ENCODE measurements at places on chromosomes 6 and 20.

GRCh38 chr6:85417336-85417735 lies 32.5 kb upstream of the NT5E start:
- DNase-seq = no peak

DNA sequence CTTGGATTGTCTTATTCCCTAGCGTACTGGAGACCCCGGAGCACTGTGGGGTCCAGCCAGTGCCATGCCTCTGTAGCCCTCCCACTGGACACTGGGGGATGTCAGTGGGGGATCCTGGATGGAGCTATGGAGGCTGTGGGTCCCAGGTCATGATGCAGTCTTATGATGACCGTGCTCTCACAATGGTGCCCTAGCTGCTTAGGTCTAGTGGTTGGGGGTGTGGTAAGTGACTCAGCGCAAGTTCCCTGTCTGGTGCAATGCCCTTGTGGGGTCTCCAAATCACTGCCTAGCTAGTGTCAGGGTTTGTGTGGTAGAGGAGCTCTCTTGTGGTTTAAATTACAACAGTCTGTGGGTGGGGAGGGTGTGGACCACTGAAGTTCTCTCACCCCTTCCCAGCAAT lies 135.4 kb downstream of the CDC5L start:
- DNase-seq = no peak

GRCh38 chr6:36519352-36519751 lies 27.9 kb downstream of the STK38 start:
- no peak for DNase-seq

GRCh38 chr6:28682542-28682941 lies 156.9 kb downstream of the GPX5 start:
- DNase-seq = no peak

DNA sequence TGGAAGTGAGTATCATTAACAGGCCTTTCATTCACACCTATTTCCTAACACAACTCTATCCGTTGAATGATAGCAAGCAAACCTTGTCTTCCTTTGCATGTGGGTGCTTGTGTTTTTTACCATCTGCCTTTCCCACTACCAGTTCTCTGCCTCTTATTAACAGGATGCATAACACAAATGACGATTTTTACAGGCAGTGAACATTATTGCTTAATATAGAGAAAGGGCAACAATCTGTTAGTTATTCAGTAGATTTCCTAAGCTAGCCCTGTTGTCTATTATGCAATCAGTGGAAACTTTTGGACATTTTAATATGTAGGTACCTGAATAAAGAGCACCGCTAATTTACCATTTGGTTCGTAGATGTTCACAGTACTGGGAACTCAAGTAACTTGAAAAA lies 348.8 kb upstream of the PLCB4 start:
- DNase-seq = no peak

- DNase-seq = no peak
Observed at GRCh38 chr20:52677216-52677615, 294.9 kb upstream of the TSHZ2 start.

DNA sequence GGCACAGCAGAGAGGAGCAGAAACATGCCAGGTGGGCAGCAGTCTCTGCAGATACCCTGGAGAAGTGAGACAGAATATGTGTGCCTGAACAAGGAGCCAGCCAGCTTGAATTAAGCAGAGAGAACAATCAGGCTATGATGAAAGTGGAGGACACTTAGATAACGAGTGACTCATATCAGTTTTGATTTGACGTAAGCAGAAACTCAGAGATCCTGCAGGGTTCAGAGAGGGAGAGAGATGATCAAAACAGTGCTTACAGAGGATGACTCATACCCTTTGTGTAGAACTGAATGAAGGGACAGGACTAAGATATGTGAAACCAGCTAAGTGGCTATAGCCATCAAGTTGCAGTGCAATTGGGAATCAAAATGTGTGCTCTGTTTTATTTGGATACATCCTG lies 300.7 kb downstream of the TENT5A start:
- peak; percentile 12 for DNase-seq

DNA sequence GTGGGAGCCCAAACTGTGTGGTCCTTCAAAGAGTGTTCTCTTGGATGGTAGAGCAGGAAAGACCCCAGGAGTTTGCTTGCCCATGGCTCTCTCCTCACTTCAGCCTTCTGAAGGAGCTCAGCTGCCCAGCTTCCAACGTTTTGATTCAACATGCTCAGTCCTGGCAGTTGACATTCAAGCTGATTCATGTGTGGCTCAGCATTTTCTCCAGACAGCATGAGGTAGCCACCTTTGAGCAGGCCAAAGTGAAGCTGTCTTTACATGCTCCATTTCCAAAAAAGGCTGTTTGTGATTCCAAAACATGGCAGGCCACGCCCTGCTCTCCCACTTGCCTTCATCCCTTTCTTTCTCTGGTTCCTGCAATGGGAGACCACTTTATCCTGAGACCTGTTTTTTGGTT lies 280.2 kb downstream of the TBC1D7 start:
- no peak for DNase-seq

GRCh38 chr6:20408851-20409250 lies 7.2 kb downstream of the E2F3 start:
- no peak for DNase-seq

DNA sequence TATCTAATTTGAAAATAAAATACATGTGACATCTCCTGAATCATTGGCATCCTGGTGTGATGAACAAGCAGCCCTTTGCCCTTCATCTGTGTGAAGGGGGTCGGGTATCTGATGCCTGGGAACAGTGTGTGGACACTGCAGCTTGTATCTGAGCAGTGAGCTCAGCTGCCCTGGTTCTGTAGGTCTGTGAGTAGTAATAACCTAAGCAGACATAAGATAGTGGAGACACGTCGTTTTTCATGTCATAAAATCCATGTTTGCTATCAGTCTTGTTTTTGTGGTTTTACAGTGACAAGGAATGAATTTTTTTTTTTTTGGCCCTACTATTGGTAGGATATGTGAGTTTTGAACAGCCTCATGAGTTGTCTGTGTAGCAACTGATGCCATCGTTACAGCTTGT lies 133.0 kb downstream of the JARID2 start:
- DNase-seq = no peak

- DNase-seq = no peak
Observed at GRCh38 chr6:56658326-56658725, 15.6 kb upstream of the DST start.

- peak; percentile 38 for DNase-seq
Observed at GRCh38 chr6:30007132-30007764, 53.8 kb upstream of the POLR1H start.

- no peak for DNase-seq
Observed at GRCh38 chr6:7148100-7148822, 40.5 kb downstream of the RREB1 start.

DNA sequence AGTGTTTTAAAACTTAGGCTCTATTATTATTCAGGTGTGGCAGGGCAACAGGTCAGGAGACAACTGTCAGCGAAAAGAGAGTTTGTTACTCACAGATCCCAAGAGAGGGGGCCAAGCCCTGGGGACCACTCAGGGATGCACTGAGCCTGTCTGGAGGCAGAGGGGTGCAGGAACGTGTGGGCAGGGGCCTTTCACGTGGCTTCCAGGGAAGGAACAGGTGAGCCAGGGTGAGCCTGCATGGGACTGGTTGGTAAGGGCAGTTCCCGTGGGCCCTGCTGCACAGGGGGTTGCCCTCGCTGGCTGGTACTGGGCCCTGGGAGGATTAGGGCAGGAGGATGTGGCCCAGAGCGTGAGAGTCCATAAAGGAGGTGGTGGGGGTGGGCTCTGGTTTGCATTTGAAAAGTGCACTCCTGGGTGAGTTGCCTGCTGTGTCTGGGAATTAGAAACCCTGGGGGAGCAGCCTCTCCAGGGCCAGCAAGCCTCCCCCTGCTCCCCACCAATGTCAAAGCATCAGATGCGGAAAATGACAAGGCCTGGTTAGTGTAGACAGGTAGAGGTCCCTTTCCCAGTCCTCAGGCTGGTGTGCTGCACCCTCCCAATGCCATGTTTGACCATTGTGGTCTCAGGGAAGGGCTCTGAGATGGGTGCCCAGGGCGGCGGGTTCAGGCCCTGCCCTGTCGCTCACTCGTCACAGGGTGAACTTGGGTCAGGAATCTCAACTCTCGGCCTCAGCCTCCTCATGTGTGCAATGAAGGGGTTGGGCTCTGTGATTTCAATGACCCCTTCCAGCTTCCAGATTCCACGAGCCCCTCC lies 127.4 kb upstream of the RPS6KA2 start:
- no peak for DNase-seq

GRCh38 chr6:170222498-170223471 lies 68.1 kb downstream of the DLL1 start:
- no peak for DNase-seq

- DNase-seq = no peak
Observed at GRCh38 chr6:149458196-149458595, 26.6 kb downstream of the ZC3H12D start.

- no peak for DNase-seq
Observed at GRCh38 chr6:152257581-152257980, 379.6 kb downstream of the SYNE1 start.

DNA sequence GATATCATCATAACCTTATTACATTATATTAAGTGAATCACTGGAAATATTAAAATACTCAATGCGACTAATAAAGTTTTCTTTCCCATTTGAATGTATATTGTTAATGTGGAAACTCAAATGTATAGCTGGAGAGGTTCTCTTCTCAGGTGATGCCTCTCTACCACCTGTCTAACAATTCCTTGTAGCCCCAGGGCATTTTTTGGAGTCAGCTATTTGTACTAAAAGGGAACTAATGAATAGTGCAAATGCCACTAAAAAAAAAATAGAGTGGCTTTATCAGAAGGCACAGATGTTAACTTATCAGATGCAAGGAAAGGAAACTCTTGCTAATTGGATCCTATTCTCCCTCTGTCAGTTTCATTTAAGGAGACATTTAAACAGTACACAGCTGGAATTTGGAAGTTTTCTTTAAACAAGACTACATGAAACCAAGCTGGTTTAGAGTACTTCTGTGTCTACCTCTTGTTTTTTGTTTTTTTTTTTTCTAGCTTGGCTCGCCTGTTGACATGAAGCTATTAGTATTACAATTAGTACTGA lies 897.0 kb upstream of the SLC35B3 start:
- no peak for DNase-seq

- peak; percentile 14 for DNase-seq
Observed at GRCh38 chr6:123804014-123804786, 535 bp downstream of the NKAIN2 start.

- DNase-seq = no peak
Observed at GRCh38 chr6:141134723-141135122, 998.0 kb upstream of the GJE1 start.

GRCh38 chr6:127289934-127290333 lies 23.3 kb downstream of the RNF146 start:
- DNase-seq = no peak

GRCh38 chr6:3746696-3747095 lies 4.8 kb downstream of the PXDC1 start:
- no peak for DNase-seq

- no peak for DNase-seq
Observed at GRCh38 chr20:45924391-45925261, 9.9 kb upstream of the PCIF1 start.

DNA sequence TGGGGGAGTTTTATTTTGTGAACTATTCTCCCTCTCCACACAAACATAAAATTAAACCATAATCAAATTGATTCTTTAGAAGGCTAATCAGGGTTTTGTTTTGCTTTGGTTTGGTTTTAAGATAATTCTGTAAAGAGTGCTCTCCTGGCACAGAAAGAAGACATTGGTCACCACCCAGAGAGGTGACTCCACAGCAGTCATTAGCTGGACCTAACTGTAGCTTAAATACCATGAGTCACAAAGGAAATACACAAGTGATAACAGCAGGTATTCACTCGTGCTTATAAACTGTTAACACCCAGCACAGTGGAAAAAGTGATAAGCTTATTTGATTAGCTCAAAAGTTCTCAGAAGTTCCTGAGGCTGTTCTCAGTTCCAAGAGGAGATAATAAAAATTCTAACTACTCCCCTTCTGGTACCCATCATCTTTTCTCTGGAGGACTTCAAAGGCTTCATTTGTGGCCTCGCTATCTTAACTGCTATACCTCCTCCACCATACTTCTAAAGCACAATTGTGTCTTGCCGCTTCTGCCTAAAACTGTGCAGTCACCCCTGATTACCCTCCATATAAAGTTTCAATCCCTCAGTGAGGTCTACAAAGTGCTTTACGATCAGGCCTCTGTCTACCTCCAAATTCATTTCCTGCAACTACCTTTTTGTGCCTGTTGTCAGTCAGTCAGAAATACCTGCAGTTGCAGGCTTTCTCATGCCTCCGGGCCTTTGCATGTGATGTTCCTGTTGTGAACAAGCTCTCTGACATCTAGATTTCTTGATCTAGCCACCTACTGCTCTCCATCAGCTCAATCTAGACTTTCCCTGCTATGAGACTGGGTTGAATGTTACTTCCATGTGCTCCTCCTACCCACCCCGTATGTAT lies 201.1 kb downstream of the SAMD5 start:
- no peak for DNase-seq

DNA sequence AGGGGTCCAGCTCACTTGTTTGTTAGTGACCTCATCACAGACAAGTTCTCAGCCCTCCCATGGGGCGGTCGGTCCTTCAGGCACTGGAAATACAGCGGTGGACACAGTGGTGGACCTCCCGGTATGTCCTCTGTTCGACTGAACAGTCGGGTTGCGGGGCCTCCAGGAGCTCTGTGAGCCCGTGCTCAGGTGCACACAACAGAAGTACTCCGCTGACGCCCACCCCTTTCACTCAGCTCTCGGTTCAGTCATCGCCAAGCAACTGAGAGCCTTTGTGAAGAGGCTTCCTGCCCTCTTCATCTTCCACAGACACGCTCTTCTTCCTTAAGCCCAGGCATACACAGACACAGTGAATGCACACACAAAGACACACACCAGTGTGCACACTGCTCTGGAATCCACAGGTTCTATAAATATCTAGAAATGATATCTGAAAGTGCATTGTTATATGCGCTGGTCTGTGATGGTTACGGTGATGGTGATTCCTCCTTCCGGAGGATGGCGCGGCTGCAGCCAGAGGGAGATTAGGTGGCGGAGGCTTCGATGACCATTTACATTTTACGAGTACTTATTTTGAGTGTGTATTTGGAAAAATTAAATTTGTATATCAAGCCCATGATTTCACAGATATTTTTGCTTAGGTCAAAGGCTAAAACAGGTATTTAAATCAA lies 46.8 kb upstream of the BHLHE23 start:
- no peak for DNase-seq
